ENCODE measurements at places on chromosomes 5 and 9.
A peak's percentile ranks its signal among the peaks of the same experiment; 100 is the strongest.

- DNase-seq = peak; percentile 61
Observed at GRCh38 chr9:89195131-89195797, 16.6 kb upstream of the SHC3 start.

- DNase-seq = no peak
Observed at GRCh38 chr5:180938294-180938693, 39.3 kb downstream of the BTNL8 start.

GRCh38 chr5:41143131-41143901 lies 70.0 kb downstream of the C6 start:
- DNase-seq = no peak

- no peak for DNase-seq
Observed at GRCh38 chr9:82706786-82707185, 356.2 kb downstream of the RASEF start.

- no peak for DNase-seq
Observed at GRCh38 chr5:72308853-72309191, 11.2 kb downstream of the MRPS27 start.

DNA sequence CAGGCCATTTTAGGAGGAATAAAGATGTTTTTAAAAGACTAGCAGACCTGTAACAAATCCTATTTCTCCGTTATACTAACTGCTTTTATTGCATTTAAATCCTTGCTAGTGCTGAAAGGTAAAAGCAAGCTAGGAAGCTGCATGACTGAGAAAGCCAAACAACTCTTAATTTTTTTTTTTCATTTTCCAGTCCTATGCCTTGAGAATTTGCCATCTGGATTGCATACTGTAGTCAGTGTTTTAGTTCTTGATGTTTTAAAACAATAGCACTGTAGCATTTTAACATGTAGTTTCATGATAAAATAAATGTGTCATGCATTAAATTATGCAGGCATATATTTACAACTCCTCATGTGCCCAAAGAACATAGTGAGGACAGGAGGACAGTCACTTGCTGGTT lies 108.4 kb upstream of the FGF10 start:
- no peak for DNase-seq

GRCh38 chr9:130026583-130027340 lies 16.2 kb downstream of the FNBP1 start:
- DNase-seq = no peak

DNA sequence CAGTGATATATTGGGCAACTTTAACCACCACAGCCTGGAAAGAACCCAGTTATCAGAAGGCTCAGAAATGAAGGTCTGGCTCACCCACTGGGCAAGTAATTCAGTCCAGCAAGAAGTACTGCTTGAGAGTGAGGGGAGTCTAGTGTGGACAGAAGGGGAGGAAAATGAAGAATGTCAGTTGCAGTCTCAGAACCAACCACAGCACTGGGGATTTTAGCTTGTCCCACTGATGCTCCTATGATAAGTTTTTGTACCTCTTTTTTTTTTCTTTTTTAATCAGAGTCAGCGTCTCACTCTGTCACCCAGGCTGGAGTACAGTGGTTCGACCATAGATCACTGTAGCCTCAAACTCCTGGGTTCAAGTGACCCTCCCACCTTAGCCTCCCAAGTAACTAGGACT lies 9.4 kb upstream of the CD72 start:
- peak; percentile 60 for DNase-seq

DNA sequence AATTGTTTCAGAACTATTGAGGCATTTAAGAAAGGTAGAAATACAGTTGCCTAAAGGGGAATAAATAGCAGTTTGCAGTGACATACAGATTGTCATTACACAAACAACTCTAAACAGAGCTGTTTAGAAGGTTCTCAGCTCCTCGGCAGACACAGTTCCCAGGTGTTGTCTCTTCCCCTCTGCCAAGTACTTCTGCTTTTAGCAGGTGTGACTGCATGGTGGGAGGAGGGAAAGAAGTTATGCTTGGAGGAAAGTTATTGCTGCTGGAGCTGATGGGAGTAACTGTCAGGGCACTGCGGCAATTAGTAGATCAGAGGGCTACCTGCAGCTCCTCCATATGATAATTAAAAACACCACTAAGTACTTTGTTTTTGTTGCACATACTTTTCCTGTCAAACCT lies 14.5 kb downstream of the EDIL3 start:
- no peak for DNase-seq

DNA sequence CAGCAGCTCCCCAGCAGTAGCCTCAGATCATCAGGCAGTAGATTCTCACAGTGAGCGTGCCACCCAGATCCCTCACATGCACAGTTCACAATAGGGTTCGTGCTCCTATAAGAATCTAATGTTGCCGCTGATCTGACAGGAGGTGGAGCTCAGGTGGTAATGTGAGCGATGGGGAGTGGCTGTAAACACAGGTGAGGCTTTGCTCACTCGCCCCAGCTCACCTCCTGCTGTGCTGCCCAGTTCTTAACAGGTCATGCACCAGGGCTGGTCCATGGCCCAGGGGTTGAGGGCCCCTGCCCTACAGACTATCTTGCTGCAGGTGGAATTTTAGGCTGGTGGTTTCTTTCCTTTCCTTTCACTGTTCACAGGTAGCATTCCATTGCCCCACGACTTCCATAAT lies 100.2 kb downstream of the MRPL36 start:
- no peak for DNase-seq

DNA sequence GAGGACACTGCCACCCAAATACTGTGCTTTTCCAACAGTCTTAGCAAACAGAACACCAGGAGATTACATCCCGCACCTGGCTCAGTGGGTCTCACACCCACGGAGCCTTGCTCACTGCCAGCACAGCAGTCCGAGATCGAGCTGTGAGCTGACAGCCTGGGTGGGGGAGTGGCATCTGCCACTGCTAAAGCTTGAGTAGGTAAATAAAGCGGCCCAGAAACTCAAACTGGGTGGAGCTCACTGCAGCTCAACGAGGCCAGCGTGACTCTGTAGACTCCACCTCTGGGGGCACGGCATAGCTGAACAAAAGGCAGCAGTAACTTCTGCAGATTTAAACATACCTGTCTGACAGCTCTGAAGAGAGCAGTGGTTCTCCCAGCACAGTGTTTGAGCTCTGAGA lies 28.8 kb downstream of the EPB41L4A start:
- DNase-seq = no peak

GRCh38 chr5:91417219-91417618 lies 34.1 kb upstream of the ARRDC3 start:
- DNase-seq = peak; percentile 72

DNA sequence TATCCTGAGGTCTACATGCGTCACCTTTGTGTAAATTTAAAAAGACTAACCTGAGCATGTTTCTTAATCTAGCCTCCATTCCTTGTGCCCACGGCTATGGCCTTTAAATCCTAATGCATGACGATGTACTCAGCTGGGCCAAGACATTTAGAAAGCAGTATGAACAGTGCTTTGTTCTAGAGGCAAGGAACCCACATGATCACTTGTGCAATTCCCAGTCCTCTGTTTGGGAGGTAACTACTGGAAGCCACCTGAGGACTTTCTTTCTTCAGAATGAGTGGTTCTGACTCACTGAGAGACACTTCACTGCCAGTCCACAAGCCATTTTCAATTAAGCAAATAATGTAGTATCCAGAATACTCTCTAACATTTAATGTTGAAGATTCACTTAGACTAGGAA lies 181.3 kb downstream of the RAB3C start:
- DNase-seq = no peak

GRCh38 chr5:121221483-121221882 lies 630.2 kb upstream of the FTMT start:
- no peak for DNase-seq

- no peak for DNase-seq
Observed at GRCh38 chr9:6224393-6225154, 9.0 kb downstream of the IL33 start.

DNA sequence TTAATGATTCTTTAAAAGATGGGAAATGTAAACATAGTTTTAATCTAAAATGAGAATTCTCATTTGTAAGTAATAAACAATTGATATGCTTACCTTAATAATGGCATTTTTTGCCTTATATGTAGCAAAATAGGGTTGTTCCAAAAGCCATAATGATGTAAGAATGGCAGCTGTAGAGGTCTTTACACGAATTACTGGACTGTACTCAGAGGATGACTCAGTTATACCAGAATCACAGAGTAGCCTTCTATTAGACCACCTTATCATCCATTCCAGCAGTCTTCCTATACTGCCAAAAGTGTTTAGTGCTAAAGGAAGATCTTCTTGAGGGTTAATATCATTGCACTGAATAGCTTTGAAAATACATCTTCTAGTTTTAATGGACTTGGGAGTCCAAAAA lies 66.5 kb downstream of the CPLANE1 start:
- DNase-seq = no peak

GRCh38 chr5:54719384-54720283 lies 202.1 kb downstream of the SNX18 start:
- DNase-seq = peak; percentile 69

- no peak for DNase-seq
Observed at GRCh38 chr9:69121155-69122081, 52.7 kb upstream of the TJP2 start.

DNA sequence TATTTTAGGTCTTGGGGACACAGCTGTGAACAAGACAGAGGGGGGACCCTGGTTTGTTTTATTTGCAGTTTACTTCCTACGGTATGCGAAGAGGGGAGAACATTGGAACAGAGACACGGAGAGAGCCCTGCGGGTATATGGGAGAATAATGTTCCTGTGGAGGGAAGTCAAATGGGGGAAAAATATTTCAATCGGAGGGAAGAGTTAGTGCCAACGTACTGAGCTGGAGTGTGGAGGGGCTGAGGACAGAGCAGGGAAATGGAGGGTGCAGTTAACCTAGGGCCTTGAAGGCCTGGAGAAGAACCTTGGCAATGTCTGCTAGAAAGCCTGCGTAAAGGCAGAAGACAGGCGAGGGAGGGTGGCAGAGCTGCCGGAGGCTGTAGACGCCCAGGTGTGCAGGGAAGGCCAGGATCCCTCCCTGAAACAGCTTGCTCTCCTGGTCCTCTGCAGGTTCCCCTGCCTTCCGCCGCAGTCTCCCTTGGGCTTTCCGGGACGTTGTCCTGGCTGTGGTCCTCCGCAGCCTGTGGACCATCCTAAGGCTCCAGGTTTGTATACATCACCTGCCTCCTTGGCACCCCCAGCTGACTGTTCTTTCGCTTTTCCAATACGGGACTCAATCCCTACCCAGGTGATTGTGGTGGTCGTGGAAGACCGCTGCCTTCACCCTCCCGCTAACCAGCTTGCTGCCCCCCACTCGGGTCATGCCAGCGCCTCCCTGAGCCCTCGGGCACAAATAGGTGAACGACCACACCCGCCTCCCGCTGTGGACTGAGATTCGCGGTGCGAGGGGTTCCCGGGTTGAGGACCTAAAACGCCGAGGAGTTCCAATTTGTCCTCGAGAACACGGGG lies 1.9 kb upstream of the RACK1 start:
- no peak for DNase-seq

DNA sequence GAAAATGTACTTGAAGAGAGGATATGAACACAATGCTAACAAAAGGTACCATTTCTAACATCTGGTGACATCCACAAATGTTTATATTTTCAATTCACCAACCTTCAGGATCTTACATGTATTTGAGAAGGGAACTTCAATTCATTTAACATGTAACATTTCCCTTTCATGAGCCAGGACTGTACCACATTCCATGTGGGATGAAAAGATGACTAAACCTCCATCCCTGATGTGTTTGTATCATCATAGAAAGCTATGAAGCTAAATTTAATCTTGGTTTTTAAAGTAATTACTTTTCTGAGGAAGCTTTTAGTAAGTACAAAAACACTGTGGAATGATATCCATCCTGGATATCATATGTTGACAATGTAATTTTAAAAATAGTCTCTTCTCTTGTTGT lies 78.2 kb upstream of the GNA14 start:
- no peak for DNase-seq

DNA sequence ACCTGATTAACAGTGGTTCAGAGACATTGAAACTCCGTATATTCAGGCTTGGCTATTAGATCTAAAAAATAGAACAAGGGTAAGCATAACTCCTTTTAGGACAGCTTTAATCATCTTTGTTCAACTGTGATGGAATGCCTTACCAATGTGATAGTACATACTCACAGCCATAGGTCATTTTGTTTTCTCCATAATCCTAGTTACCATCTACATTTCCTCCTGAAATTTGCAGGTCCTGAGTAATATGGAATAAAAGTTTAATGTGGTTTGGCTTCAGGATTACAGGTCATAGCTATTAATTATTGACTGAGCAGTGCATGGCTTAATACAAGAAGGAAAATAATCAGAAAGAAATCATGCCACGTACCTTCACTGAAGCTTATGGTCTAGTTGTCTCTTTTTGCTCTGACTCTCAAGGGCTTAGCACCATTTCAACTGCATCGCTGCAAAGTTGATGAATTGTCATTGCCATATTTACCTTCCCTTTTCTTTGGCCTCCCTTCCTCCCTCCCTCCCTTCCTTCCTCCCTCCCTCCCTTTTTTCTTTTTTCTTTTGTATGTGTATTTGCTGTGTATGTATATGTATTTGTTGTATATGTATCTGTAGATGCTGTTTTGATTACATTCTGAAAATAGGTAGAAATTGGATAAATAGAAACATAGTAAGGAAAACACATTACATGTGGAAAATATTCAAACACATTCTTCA lies 250.9 kb upstream of the ZNF608 start:
- peak; percentile 42 for DNase-seq

GRCh38 chr9:138057726-138058125 lies 180.1 kb downstream of the CACNA1B start:
- no peak for DNase-seq

DNA sequence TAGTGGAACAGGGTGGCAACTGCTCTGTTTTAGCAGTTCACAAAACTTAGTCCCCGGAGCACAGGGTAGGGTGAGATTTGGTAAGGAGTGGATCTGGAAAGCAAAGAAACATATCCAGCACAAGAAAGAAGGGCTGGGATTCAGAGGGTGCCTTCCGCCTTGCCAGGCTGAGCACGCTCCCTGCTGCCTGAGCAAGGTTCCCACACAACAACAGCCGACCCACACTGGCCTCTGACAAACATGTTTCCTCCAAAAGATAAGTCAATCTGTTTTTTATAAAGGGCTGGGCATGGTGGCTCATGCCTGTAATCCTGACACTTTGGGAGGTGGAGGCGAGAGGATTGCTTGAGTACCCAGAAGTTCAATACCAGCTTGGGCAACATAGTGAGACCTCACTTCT lies 45.8 kb downstream of the RAB3C start:
- no peak for DNase-seq

- no peak for DNase-seq
Observed at GRCh38 chr5:15012061-15012460, 140.5 kb upstream of the ANKH start.

DNA sequence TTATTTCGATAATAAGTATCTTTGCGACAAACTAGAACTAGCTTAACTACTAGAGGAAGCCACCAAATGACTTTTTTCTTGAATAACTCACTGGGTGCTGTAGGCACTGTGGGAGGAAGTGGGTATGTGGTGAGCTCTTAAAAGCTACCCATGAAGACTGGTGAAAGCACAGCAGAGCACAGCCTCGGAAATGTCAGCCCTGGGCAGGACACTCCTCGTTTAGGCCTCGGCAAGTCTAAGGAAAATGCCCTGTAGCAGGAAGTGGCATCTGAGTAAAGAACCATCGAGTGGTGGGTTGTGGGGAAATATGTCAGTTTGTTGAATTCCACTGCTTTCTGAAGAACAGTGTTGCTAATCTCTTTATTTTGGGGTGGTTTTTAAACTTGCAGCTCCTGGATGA lies 44.0 kb upstream of the NCS1 start:
- no peak for DNase-seq
